ENCODE measurements at places on chromosomes 3 and 15. TPM values are rescaled to one million over a fixed set of nuclear protein-coding genes. Genes with fewer than 3 reads are reported as not detected.

GCNT3 gene
- 5.8 TPM for total RNA-seq

RPP14 gene
- 14.4 TPM for total RNA-seq

REC114 gene
- total RNA-seq = not detected

NIPA2 gene
- 62.2 TPM for total RNA-seq

TRPC1 gene
- total RNA-seq = 40.8 TPM

SNX1 gene
- total RNA-seq = 60.5 TPM

TTLL13 gene
- total RNA-seq = 0.13 TPM

CISH gene
- 1.3 TPM for total RNA-seq

TNK2 gene
- 5.5 TPM for total RNA-seq

ZDHHC23 gene
- total RNA-seq = 4.1 TPM

HRG gene
- total RNA-seq = not detected

CYP11A1 gene
- 4.6 TPM for total RNA-seq

ABCF3 gene
- total RNA-seq = 34.4 TPM

All from articular chondrocyte of knee joint (primary cell).